Eye (tissue), 1 donor: ENCODE measurements at places on chromosomes 4 and X.

DNA sequence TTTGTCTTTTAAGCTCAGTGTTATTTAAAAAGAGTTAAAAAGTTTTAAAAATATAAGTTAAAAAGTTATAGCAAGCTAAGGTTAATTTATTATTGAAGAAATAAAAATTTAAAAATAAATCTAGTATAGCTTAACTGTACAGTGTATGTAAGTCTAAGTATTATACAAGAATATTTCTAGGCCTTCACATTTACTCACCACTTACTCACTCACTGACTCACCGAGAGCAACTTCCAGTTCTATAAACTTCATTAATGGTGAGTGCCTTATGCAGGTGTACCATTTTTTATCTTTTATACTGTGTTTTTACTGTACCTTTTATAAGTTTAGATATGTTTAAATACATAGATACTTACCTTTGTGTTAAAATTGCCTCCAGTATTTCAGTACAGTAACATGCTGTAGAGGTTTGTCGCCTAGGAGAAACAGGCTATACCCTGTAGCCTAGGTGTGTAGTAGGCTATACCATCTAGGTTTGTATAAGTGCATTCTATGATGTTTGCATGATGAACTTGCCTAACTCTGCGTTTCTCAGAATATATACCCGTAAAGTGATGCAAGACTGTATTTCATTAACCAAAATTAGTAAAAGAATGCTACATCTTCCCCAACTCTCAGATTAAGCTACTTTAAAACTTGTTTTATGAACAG, 202.9 kb downstream of the CFAP299 start:
- DNase-seq, result no peak

GRCh38 chr4:42391981-42392380, 5.3 kb upstream of the SHISA3 start:
- peak; percentile 65 for DNase-seq

DNA sequence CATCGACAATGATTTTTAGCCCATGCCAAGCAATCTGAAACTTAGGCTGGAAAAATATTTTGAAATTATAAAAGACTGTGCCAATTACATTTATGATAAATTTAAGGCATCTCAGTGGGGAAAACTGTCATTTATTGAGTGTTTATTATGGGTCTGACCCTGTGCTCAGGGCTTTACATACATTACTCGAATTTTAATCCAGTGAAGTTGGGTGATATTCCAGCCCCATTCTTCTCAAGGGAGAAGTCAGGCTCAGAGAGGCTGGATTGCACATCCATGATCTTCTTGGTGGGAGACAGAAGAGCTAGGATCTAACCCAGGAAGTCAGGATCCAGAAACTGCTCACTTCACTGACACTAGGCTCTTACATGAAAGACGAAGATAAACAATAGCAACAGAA, 260.8 kb downstream of the QDPR start:
- no peak for DNase-seq

- DNase-seq, result no peak
Observed at GRCh38 chr4:2226261-2226660, 15.7 kb downstream of the HAUS3 start.

DNA sequence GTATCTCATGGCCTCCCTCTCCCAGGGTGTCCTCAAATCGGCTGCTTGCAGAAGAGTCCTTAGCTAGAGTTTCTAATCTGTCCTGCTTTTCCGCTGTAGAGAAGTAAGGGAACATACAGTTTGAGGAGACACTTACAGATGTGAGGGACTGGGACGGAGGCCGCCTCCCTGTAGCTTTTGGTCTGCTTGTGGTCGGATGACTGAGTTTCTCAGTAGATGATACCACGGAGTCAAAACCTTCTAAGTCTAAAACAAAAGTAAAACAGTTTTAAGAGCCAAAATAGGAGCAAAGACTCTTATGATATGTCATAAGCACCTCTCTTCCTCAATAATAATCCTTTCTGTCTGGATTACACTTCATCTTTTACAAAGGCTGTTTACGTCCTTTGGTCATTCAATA, 34.5 kb upstream of the MAP3K15 start:
- DNase-seq, result no peak

GRCh38 chr4:78002260-78002659, 54.9 kb upstream of the FRAS1 start:
- DNase-seq, result no peak

DNA sequence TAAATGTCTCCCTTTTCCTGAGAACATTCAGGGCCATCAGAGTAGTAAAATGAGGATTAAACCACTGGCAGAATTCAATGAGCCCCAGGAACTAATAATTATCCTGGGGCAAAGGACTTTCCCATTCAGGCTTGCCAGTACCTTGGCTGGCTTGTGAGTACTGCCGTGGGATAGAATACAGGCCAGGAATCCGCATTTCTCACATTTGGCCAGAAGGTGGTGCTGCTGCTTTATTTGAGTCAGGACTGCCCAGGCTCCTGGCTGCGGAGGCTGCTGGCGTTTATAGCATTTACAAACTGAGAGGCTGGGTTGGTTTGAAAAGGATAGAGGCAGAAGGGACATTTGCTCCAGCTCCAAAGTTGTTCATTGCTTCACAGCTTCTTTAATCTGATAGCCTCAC, 91.4 kb downstream of the RTL9 start:
- DNase-seq, result peak; percentile 91

DNA sequence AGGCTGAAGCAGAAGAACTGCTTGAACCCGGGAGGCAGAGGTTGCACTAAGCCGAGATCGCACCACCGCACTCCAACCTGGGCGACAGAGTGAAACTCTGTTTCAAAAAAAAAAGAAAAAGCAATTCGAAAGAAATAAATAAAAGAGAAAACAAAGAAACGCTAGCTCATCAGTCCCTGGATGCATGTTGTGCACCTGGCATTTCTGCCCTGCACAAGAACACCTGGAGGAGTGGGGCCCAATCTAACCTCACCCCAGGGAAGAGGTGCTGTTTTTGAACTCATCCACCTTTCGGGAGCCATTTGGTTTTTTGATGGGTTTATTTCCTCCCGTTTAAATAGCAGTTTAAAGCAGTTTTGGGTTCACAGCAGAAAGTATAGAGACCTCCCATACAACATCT, 5.7 kb upstream of the MRFAP1 start:
- no peak for DNase-seq

DNA sequence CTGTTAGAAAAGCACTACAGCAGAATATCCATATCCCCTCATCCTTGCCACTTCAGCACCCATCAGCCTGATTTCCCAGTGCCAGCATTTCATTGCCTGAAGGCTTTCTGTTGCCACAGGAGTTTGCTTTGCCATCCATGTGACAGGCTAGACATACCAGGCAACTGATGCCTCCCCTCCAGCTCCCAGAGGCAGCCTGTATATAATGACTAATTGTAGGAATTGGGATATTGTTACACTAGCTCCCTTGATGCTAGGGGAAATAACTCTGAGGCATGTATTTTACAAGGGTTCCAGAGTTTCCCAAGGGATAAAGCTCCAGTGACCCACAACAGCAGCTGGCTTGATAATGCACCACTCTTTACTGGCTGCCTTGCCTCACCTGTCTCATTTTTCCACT, 608.0 kb upstream of the FTHL17 start:
- no peak for DNase-seq

DNA sequence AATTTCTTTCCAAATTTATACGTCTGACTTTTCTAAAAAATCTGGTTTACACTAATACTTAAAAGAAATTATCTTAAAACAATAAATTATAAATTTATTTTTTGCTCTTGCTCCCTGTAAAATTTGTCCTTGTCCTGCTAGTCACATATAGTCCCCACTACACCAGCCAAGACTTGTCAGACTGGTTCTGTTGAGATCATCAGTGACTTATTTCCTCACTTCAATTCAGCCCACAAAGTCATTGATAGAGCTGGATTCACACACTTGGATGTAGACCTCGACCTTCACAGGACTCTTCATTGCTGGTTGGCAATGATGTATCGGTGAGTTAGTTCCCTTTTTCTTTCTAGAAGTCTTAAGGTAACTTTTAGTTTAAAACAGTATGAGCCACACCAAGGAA, at the start of gene TMPRSS11E:
TSS of gene TMPRSS11E (plus strand) at position 263 of the 400 bp plus-strand sequence. CDS start at position 313, 50 bp downstream.
- no peak for DNase-seq

DNA sequence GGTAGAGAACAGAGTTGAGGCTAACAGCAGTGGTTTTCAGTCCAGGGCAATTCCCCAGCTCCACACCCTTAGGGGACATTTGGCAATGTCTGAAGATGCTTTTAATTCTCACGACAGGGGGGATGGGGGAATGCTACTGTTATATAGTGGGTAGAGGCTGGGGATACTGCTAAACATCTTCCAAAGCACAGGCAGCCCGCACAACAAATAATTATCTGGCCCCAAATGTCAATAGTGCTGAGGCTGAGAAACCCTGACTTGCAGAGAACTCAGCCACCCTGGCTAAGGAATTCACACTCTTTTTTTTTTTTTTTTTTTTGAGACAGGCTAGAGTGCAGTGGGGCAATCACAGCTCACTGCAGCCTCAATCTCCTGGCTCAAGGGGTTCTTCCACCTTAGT, 60.6 kb downstream of the POLR2B start:
- DNase-seq, result no peak

GRCh38 chrX:150873616-150874015, 24.9 kb downstream of the CD99L2 start:
- DNase-seq, result no peak

DNA sequence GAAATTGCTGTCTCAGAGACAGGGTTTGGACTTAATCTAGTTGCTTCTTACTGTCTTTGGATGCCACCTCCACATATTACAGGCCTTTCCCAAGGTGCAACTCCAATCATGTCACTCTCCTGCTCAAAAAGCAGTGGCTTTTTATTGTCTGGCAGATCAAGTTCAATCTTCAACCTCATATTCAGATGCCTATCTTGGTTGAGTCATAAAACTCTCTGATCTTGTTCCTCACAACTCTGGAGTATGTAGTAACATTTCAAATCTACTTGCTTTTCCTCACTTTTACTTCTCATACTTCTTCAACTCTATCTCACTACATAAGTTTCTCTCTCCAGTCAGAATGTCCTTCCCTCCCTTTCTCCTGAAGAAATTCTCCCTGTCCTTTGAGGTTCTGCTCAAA, 180.6 kb downstream of the VSIG4 start:
- DNase-seq, result no peak
